Placental pericyte (primary cell): ENCODE measurements at places on chromosomes 7 and 10. TPM values are rescaled to one million over a fixed set of nuclear protein-coding genes. Genes with fewer than 3 reads are reported as not detected.

UPK3B gene
- total RNA-seq: not detected in 2 replicates

WDR86 gene
- 3.1 TPM in 1 of 2 replicates, not detected in the other for total RNA-seq

CCDC126 gene
- total RNA-seq: 4.4 and 10.7 TPM in 2 replicates

TET1 gene
- 7.3 and 8.1 TPM in 2 replicates for total RNA-seq

PARD3 gene
- total RNA-seq: 52.0 and 98.0 TPM in 2 replicates

PILRB gene
- 7.0 and 19.8 TPM in 2 replicates for total RNA-seq

NKX2-3 gene
- not detected in 2 replicates for total RNA-seq

ELMO1 gene
- 0.22 TPM in 1 of 2 replicates, not detected in the other for total RNA-seq

CCT6A gene
- total RNA-seq: 125 and 184 TPM in 2 replicates

HABP2 gene
- not detected in 2 replicates for total RNA-seq

PLAU gene
- total RNA-seq: 278 and 1,436 TPM in 2 replicates

MEOX2 gene
- total RNA-seq: under 0.01 TPM in 1 of 2 replicates, not detected in the other

SLC16A12 gene
- total RNA-seq: 0.14 and 0.22 TPM in 2 replicates

CADPS2 gene
- total RNA-seq: 7.7 and 19.9 TPM in 2 replicates

HOXA7 gene
- 0.44 and 1.0 TPM in 2 replicates for total RNA-seq

ZNF92 gene
- total RNA-seq: 4.2 and 10.0 TPM in 2 replicates

FAM13C gene
- under 0.01 and 0.14 TPM in 2 replicates for total RNA-seq

TAS2R41 gene
- total RNA-seq: 0.29 TPM in 1 of 2 replicates, not detected in the other

MEPCE gene
- total RNA-seq: 26.9 and 43.7 TPM in 2 replicates

GOLGA7B gene
- total RNA-seq: not detected in 2 replicates

SPDYE16 gene
- total RNA-seq: not detected in 2 replicates

CPVL gene
- 0.14 and 1.1 TPM in 2 replicates for total RNA-seq

ANKRD30A gene
- total RNA-seq: under 0.01 TPM in 1 of 2 replicates, not detected in the other

MTERF1 gene
- 7.2 and 11.0 TPM in 2 replicates for total RNA-seq

MOGAT3 gene
- not detected in 2 replicates for total RNA-seq

GIMAP7 gene
- total RNA-seq: not detected in 2 replicates

SLC26A4 gene
- total RNA-seq: under 0.01 and 0.72 TPM in 2 replicates
